ENCODE measurements at places on chromosomes 6 and 20.
A peak's percentile ranks its signal among the peaks of the same experiment; 100 is the strongest.

DNA sequence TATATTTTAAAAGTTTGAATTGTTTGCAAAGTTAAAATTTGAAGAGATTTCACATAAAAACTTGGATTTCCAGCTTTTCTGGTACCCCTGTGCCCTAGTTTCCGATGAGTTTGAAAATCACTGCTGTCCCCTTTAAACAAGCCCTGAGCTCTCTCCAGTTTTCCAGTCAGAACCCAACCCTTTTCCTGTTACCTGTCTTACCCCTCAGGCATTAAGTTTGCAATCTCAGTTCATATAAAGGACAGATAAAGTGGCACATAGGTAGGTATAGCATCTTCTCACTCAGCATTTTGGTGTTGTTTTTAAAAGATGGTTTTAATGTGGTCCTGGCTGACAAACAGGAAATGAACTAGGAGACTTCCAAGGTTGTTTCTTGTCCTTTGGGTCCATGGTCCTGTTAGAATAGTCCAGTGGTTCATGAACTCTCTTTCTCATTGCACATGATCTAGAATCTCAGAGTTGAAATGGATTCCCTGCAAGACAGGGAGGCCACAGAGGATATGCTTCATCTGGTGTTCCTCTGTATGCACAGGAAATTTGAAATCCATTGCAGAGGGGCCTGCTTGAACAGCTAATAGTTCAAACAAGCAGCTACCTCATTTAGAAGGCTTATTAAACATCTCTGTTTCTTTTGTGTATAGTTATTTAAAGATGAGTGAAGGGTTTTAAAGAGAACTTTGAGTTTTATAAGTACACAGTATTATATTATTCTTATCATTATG, 82.7 kb downstream of the JAG1 start:
- ATAC-seq: no peak

GRCh38 chr6:147479857-147480256, 28.6 kb upstream of the SAMD5 start:
- no peak for ATAC-seq

DNA sequence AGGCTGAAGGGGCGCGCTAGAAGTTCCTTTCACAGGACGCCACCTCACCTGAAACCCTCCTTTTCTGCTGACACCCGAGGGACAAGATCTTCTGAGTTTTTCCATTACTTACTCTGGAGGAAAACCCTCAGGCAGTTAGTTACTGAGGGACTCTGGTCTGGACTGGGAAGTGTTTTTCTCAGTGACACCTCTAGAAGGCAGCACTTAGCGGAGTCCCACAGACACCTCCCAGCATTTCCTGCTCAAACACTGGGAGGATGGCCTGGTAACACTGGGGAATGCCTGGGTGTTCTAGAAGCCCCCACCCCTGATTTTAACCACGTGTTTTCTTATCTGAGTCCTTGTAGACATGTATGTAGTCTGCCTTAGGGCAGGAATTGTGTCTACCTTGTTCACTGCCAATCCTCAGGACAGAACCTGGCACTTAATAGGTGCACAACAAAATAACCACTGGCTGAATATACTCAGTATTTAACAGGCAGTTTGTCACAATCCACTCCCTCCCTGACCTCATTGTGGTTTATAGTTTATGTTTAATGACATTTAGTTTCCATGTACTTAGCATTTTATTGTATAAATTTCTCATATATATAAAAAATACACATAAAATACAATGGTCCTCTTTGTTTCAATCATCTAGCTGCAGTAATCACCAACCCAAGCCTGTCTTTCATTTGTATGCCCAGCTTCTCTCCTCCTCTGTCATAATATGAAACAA, 4.8 kb downstream of the GSTA3 start:
- ATAC-seq: no peak

DNA sequence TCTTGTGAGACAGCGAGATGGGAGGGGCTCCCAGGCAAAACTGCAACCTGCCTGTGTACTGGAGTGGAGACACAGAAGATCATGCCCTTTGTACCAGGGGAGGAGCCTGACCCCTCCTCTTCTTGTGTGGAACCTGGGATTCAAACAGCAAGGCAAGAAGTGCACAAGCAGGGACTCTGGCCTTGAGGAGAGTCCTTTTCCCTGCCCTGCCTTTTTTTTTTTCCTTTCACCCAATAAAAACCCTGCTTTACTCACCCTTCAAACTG, 251.8 kb upstream of the OPRM1 start:
- ATAC-seq: no peak

DNA sequence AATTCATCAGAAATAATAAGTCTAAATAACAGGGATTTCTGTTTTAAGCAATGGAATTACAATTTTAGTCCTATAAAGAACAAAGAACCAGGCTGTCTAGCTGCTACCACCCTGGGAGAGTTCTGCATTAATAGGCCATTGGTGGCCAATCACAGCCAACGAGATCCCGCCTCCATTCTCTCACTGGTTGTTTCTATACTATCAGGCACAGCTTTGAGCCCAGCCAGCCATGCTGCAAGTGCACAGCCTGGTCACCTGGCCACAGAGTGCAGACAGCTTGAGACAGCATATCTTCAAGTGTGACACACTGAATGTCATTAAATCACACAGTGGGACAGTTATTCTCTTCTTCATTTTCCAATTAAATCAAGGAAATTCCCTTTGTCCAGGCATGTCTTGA, 16.1 kb upstream of the RAB22A start:
- no peak for ATAC-seq

DNA sequence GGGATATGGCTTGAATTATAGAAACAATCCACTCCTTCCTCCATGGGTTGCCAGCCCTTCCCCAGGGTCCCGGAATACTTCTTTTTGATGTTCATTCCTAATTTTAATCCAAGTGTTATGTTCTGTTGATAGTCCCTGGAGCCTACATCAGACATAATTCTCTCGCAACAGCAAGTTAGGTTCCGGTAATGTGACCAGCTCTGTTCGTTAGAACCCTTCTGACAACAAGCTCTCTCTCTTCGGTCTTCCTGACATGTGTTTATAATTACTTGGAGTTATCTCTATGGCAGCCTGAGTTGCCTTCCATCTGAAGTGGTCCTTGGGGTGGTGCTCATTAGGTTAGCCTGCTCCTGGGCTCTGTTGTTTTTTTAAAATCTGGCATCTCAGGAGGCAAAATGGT, 506.9 kb upstream of the JARID2 start:
- no peak for ATAC-seq

GRCh38 chr6:149474108-149474935, 10.5 kb downstream of the ZC3H12D start:
- no peak for ATAC-seq

- no peak for ATAC-seq
Measured at GRCh38 chr6:170041526-170041925, 249.4 kb downstream of the DLL1 start.

GRCh38 chr20:4817230-4817671, 95.5 kb downstream of the PRND start:
- no peak for ATAC-seq

DNA sequence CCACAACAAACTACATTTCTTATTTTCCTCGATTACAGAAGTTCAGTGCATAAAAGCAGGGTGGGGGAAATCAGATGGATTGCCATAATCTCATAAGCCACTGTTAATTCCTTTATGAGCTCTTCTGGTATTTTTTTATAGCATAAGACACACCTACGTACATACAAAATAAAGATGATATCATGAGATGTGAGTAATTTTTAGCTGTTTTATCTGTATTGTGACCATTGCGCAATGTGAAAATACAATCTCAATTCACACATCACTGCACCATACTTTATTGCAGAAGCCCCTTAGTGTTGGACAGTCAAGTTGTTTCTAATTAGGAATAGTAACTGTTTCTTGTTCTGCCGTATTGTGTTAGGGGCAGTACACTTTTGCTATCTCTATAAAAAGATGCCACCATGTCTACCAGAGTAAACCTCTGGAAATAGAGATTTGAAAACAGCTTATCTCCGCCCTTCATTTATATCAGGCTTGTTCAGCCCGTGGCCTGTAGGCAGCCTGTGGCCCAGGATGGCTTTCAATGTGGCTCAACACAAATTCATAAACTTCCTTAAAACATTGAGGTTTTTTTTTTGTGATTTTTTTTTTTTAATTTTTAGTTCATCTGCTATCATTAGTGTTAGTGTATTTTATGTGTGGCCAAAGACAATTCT, 90.4 kb downstream of the FARS2 start:
- ATAC-seq: no peak

- no peak for ATAC-seq
Measured at GRCh38 chr6:11414176-11414963, 123.2 kb upstream of the TMEM170B start.

- ATAC-seq: no peak
Measured at GRCh38 chr6:113642001-113642713, 215.0 kb upstream of the MARCKS start.

- no peak for ATAC-seq
Measured at GRCh38 chr6:22124756-22125155, 172.1 kb downstream of the PRL start.

GRCh38 chr20:1876975-1877608, 18.1 kb upstream of the SIRPA start:
- no peak for ATAC-seq

- ATAC-seq: peak; percentile 44
Measured at GRCh38 chr6:166627875-166628801, 1.1 kb upstream of the RPS6KA2 start.

GRCh38 chr6:72699159-72699558, 77.3 kb downstream of the KCNQ5 start:
- no peak for ATAC-seq

GRCh38 chr20:17934141-17934862, 34.3 kb downstream of the SNX5 start:
- no peak for ATAC-seq

DNA sequence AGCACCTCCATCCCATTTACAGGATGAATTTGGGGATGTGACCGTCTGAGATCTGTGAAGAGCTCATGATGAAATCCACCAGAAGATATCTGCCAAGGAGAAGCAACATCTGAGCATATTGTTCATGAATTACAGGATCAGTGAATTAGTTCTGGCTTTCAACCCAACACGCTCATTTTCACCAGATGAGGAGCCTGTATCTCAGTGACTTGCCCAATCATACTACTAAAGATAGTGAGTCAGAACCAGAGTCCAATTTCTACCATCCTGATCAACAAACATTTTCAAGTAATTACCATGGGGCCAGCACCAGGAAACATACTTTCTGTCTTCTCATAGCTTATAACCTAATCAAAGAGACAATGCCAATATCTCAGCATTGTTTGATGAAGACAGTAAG, 116.6 kb downstream of the ZDHHC14 start:
- no peak for ATAC-seq

DNA sequence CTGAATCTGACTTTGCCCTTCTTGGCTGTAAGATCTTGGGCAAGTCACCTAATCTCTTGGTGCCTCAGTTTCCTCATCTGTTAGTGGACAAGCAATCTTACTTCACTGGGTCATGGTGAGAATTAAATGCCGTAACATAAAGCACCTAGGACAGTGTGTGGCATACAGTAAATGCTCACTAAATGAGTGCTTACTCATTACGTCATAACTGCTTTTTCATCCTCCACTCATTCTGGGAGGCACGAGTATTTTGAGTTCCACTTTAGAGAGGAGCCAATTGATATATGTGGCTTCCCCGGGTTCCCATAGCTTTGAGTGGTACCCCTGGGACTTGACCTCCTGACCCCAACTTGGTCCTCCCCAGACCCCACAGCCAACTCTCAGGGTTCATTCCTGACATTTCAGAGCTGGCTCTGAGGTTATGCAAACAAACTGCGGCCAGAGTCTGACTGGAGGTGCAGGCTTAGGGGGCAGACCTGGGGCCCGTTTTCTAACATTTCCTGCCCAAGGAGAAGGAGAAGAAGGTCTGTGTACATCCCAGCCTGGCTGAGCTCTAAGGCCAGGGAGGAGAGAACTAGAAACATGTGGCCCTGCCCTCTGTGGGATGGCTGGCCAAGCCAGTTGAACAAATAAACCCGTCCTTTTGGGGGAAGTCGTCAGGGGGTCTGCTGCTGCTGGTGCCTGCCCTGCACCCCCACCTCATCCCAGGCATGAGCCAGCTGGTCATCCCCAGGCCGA, 5.8 kb downstream of the ANGPT4 start:
- no peak for ATAC-seq

DNA sequence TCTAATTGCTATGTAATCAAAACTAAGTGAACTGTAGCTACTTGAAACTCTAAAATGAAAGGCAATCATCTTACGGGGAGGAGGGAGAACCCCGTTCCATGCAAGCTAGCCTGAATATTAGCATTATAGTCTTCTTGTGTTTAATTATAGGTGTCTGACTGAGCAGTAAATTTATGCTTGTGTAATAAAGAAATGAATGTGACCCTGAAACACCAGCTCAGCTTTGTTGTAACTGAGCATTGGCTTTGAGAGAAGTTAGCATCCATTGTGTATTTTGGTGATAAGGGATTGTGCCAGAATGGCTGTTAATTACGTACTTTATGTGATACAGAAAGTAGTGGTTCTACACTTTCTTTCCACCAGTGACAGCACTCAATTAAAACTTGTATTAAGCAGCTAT, 86.9 kb downstream of the QKI start:
- ATAC-seq: no peak

DNA sequence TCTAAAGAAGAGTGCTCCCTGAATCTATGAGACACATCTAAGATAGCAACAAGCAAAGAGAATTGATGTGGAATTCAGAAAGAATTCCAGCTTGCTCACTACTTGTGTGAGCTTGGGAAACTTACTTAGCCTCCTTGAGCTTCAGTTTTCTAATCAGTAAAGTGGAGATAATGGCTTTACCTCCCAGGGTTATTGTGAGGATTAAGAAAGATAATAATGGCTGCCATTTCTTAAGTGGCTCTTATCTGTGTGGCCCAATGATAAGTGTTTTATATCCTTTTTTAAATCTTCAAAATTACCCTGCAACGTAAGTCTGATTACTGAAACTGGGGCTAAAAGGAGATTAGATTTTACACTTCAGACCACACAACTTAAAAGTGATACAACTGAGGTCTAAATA, 418.5 kb downstream of the LMBRD1 start:
- no peak for ATAC-seq

DNA sequence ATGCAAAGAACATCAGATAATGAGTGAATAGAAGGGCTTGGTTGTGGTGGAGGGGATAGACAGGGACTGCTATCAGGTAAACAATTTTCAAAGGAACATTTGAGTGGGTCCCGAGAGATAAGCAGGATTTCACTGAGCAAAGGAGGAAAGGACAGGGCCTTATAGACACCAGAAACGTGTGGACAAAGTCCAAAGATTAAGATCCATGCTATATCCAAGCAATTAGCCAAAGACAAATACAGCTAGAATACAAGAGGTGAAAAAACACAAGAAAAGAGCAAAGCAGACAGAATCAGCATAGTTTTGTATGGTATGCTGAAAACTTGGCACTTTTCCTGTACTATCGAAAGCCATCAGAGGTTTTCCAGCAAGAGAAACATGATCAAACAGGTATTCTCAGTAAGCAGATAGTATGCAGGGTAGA, 59.8 kb downstream of the CDK19 start:
- no peak for ATAC-seq

DNA sequence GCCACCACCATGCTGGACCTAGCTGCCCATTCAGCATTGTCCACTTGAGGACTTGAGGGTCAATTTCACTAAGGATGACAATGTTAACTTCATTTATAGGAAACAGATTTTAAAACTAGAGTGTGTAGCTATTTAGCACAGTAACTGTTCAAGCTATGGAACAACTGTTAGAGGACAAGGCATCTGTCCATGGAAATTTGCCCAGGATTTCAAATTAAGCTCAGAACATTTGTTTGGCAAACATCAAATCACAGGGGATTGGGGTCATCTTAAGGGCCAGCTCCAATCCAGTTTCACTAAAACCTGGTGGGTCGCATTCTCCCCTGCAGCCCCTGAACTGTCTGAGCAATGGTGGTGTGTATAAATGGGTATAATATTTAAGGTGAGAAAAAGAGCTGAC, 35.1 kb downstream of the PM20D2 start:
- no peak for ATAC-seq

GRCh38 chr20:38203981-38204357, 38.9 kb upstream of the TGM2 start:
- ATAC-seq: no peak

Measured in gastroesophageal sphincter (tissue), 4 donors.